Gastroesophageal sphincter (tissue), 4 donors: ENCODE measurements at places on chromosomes 7 and 10.

- no peak for ATAC-seq
These were observed 60.8 kb upstream of the NAMPT start for GRCh38 chr7:106345421-106346166.

GRCh38 chr7:5699467-5700384, 81.7 kb downstream of the RNF216 start:
- no peak for ATAC-seq

DNA sequence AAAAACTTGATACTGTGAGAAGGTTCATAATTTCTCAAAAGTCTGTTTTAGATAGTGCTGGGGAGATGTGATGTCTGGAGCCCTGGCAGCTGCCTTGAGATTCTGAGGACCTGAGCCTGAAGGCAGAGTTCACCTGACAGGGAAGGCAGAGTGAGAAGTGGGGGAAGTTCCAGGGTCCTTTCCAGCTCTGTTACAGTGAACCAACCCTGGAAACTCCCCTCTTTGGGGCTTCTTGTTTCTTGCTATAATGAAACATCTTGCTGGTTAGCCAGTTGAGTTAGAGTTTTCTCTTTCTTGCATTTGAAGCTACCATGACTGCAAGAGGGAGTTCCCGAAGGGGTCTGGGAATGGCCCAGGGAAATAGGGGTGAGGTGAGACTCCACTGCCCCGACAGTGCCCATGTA, 158.9 kb upstream of the TNRC18 start:
- no peak for ATAC-seq

DNA sequence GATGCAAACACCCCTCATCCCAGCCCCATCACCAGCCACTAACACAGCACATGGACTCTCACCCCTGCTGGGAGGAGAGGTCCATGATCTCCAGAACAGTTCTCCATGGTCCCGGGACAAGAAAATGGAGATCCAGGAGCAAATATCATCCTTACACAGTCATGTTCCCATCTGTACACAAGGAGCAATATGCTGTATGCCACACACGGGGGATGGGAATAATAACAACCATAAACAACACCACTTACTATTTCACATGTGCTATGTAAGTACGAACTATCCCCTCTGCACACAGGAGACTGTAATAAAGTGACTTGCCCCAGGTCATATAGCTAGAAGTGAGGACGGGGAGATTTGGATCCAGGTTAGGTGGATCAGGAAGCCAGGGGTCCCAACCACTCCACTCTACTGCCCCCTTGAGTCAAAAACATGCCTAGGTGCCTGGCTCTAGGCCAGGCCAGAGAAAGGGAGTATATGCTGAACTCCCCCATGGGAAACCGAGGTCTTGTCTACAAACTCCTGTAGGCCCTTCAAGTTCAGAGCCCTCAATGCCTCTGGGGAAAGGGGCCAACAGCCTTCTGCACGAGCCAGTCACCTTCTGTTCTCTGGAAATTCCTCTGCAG, 34.1 kb downstream of the LRRC20 start:
- ATAC-seq = peak; percentile 36

- no peak for ATAC-seq
These were observed 193.8 kb downstream of the THSD7A start for GRCh38 chr7:11638011-11638774.

GRCh38 chr10:109517748-109518147, 405.6 kb downstream of the XPNPEP1 start:
- ATAC-seq = no peak

GRCh38 chr7:79407351-79407750, 46.1 kb downstream of the MAGI2 start:
- ATAC-seq = no peak

GRCh38 chr7:106795084-106795876, 69.8 kb upstream of the PIK3CG start:
- no peak for ATAC-seq

GRCh38 chr10:12489357-12489756, 140.0 kb downstream of the CAMK1D start:
- ATAC-seq = no peak

DNA sequence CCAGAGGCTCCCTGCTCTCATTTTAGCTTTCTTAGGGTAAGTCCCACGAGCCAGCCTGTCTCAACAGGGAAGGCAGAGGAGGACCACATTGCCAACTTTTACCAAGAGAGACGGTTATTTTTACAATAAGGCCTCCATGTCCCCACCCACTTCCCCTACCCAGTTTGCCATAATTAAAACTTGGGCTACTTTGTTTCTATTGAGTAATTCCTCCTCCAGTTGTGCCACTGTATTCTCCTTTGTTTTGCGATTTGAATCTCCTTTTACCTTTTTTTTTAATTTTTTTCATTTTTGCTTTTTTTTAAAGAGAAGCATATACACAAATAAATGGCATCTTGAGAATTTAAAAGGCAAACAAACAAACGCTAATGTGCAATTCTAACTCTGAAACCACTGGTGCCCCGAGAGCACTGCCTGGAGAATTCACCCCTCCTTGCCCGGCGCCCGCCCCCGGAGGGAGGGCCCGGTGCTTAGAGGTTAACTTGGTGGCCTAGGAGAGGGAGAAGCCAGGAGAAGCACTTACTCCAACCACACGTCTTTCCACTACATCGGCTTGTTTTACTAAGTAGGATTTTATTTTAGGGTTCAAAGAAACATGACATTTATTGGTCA, 282.3 kb downstream of the USP6NL start:
- peak; percentile 17 for ATAC-seq

DNA sequence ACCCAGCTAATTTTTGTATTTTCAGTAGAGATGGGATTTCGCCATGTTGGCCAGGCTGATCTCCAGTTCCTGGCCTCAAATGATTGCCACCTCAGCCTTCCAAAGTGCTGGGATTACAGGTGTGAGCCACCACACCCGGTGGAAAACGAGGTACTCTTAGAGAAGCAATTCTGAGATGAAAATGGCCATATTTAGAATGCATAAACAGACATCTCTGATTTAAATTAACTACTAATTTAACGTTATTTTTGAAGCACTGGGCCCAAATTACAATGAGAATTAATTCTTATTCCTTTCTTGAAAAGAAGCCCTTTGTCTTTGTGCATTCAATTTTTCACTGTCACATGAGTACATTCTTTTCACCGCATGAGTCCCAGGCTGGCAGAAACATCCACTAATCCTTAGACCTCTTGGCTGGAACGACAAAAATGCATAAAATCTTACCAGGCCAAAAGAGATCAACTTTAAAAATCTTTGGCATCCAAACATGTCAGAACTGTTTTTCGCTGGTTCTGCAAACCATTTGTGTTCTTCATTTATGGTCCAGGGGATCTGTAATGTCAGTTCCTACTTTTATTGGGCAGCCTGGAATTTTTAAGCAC, 60.1 kb upstream of the CAPZA2 start:
- peak; percentile 23 for ATAC-seq

DNA sequence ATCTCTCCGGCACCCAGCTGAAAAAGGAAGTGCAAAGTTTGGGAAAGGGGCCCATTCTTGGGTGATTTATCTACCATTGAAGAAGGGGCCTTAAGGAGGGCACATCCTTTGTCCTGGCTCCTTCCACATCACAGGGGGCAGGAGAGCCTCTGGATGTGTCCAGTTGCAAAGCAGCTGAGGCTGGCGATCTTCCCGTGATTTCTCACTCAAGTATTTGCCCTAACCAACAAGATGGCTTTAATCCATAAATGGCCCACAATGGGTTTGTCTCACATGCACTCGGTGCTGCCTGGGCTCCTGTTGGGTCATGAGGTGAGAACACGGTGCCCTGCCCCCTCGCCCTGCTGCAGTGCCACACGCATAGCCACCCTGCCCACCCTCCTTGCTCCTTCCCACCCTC, 14.2 kb upstream of the FRMPD2 start:
- no peak for ATAC-seq

DNA sequence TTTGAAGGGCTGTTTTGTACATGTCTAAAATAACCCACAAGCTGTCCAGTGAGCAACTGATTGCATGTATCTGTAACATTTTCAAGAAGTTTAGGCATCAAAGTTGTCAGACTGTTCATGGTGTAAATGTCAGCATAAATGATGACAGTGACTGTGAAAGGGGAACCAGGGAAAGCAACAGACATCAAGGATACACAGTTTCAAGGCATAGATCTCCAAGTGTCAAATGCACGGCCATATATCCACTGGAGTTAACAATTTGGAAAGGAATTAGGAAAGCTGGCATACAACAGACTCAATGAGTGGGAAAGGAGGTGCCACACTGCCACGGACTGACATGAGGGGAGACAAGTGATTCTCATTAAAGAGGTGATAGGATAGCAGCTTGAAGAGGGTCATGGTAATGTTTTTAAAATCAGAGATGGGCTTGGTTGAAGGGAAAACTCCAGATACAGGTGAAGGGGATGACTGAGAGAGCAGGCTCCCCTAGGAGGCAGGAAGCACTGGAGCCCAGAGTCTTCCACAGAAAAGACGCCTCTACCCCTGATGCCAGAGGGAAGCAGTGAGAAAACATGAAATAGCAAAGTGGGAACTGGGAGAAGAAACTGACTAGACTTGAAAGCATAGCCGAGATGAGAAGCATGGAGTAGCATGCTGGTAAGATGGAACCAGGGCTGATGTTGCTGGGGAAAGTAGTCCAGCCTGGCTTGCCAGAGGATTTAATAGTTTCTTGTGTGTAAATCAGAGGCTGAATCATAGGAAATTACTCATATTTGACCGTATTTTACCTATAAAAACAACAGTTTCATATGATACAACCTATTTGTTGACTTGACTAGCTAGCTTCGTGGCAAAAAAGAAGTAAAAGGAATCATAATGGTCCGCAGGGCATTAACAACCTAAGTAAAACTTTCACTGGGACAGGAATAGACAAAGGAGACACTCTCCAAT, 18.6 kb downstream of the NSMCE4A start:
- ATAC-seq = no peak
